Right forelimb (tissue), 1 donor: ENCODE measurements at places on chromosomes 4 and X.

DNA sequence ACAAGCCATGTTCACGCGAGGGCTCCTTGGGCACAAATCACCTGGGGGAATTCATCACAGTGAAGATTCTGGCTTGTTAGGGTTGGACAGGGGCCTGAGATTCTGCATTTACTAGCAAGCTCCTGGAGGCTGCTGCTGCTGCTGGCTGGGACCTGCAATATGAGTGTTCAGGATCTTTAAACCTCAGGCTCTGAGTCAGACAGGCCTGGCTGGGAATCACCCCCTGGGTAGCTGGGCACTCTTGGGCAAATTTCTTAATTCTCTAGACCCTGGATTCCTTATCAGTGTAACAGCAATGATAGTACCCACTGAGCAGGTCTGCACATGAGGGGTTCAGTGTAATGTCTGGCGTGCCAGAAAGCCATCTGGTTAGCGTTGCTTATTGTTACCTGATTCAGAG is 101.5 kb downstream of the DHX15 start:
- no peak for DNase-seq

DNA sequence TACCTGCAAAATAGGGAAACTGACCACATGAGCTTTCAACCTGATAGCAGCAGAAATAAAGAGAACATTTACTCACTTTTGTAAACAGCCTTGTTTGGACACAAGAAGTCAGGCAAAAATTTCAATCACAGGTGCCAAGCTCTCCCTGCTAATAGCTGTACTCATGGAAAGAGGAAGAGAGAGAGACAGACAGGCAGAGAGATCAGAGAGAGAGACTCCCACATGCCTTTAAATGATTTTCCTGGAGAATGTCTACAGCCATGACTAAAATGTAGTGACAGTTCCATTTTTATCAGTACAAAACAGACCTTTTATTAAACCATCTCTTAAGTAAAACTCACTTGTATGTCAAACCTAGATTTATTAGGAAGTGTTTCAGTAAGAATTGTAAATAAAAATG is 752.9 kb downstream of the TRAM1L1 start:
- no peak for DNase-seq

GRCh38 chr4:113692809-113693411 is 68.6 kb downstream of the CAMK2D start:
- no peak for DNase-seq

DNA sequence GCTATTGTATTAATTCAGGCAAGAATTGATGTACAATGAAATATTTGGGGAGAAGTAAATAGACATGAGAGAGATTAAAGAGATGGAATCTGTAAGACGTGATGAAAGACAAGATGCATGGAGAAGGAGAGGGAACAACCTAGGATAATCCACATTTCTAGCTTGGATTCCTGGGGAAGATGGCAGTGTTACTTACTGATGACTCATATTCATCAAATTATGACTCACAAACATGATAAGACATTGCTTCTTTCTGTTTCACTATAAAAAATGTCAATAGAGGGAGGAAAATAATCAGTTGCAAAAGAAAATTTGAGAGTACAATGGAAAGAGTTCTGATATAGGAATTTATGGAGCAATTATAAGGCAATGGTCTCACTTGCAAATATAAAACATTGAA is 104.1 kb upstream of the BMP3 start:
- DNase-seq: no peak

DNA sequence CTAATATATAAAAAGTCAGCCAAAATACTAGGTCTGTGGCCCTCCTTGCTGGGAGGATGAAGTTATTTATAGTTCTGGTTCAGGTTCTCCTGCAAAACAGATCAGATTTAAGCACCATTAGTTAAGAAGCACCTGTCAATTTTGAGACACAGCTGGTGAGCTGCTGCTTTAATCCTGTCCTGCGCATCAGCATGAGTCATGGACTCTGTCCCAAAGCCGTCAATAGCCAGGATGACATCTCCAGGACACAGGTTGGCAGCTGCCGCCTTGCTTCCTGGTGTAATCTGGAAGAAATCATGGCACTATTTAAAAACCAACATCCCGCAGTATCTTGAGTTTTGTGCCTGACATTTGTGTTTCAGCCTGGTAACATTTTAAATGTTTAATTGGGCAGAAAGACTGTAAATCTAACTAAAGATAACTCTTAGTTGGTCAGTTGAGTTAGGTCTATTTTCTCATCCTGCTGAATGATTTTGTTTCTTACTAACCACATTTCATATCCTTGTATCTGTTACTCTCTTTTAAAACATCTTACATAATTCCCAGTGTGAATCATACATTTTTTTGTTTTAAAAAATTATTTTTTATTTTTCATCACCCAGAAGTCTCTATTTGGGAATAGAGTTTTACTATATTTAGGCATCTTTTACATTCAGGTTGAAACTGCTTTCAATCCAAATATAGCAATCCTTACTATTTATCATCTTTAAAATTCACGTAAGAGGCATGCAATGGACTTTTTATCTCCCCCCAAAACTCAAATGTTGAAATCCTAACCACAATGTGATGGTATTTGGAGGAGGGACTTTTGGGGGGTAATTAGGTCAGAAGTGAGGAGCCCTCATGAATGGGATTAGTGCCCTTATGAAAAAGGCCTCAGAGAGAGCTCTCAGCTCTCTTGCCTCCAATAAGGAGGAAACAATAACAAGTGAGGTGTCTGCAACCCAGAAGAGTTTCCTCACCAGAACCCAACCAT is 10.1 kb downstream of the PDLIM3 start:
- DNase-seq: no peak

DNA sequence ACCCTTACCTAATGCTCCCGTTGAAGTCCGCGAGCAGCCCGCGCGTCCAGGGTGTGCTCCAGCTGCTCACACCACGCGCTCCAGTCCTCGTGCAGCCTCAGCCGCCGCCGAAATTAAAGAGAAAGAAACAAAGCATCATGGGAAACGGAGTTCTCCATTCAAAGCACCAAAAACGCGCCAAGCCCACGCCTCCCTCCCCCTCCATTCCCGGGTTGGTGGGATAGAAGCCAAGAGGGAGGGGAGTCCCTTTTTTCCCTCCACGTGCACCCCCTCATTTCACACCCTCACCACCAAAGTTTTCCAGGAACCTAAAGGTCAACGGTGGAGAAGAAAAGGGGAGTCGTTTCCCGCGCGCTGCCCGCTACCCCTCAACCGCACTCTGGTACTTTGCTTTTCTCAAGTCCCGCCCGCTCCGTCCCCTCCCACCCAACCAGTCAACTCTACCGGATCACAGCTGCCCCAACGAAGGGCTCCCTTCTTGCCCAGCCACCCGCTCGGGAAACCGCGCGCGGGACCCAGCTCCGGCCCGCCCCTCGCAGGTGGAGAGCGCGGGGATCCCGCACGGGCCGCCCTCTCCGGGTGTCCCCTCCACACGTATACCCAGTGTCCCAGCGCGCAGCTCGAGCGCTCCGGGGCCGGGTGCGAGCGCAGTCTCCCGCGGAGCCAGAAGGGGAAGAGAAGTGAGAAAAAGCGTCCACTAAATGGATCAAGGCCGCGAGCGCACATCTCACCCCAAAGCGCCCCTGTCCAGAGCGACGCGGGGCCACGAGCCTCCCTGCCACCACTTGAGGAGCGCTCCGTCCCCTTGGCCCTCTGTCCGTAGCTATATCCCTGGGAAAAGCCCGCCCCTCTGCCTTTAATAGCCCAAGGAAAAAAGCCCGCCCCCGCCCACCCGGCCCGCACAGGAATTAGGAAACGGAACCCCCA is 65.1 kb upstream of the CCDC160 start:
- peak; percentile 51 for DNase-seq

- no peak for DNase-seq
These were observed 418.4 kb upstream of the FSTL5 start for GRCh38 chr4:162582180-162582579.

GRCh38 chr4:100240008-100240407 is 49.7 kb upstream of the DDIT4L start:
- DNase-seq: no peak

GRCh38 chr4:185774845-185775680 is 36.9 kb downstream of the SORBS2 start:
- DNase-seq: peak; percentile 61

GRCh38 chrX:29043746-29044145 is 456.5 kb downstream of the IL1RAPL1 start:
- DNase-seq: no peak

DNA sequence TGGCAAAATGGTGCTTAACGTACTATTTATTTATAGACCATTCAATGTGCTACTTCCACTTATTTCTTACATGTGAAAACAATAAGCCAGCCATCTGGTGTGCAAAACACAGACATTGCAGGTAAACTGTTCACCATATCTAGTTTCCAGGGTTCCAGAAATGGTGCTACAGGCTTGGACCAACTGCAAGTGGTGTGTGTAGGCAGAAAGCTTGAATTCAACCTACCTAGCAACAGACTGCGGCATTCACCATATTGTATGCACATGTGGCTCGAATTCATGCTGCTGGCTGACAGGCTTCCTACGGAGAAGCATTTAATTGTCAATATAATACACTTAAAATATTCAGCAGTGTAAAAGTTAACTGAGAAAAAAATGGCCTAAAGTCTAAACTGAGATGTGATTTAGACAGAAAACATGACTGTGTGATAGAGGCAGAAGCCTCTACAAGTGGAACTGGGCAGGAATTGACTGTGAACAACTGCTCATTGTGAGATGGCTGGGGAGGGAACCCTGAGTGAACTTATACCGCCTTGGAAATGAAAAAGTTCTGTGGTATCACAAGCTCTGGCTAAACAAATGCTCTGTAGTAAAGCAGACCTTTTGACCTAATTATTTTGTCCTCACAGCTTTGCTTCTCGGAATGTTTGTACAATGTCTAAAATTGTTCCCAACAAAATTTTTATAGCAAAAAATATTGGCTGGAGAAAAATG is 434.7 kb downstream of the GRIA2 start:
- DNase-seq: no peak

- no peak for DNase-seq
These were observed 23.8 kb downstream of the CTSO start for GRCh38 chr4:155929833-155930232.

- no peak for DNase-seq
These were observed 208.3 kb downstream of the ARHGAP10 start for GRCh38 chr4:147940171-147940570.

DNA sequence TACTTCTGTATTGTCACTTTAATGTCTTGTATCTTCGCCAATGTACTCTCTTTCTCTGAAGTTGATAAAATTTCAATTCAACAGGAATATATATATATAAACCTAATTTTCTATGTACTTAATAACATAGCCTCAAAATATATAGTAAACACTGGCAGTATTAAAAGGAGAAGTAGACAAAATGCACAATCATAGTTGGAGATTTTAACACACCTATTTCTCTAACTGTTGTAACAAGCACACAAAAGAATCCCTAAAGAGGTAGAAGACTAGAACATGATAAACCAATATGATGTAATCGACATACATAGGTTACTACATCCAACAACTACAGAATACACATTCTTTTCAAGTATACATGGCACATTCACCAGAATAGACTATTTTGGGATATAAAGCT is 65.5 kb downstream of the ZNF81 start:
- no peak for DNase-seq

- DNase-seq: no peak
These were observed 22.4 kb downstream of the STARD8 start for GRCh38 chrX:68669871-68670270.

GRCh38 chr4:24671849-24672248 is 87.5 kb upstream of the DHX15 start:
- no peak for DNase-seq

GRCh38 chrX:136759968-136760367 is 20.8 kb downstream of the ARHGEF6 start:
- no peak for DNase-seq

DNA sequence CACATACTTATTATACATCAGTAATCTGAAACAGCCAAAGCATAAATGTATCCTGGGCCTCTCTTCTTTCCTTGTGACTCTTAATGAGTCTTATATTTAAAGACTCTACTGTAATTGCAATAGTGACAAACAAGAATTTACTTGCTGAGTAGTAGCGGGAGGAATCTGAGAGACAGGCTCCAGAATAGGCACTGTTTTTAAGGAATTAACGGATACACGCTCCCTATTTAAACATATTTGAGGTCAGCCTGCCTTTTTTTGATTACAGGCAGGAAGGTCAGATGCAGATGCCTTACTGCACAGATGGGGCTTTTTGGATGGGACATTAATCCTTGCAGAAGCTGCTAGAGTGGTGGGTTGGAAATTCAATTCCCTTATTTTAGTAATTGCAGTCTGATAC is 196.3 kb upstream of the ANXA3 start:
- DNase-seq: no peak

- peak; percentile 66 for DNase-seq
These were observed 80.2 kb downstream of the HTRA3 start for GRCh38 chr4:8349664-8350236.

- DNase-seq: no peak
These were observed 36.9 kb upstream of the SH3KBP1 start for GRCh38 chrX:19924285-19924684.

GRCh38 chrX:147894366-147894963 is 17.3 kb upstream of the FMR1 start:
- DNase-seq: no peak

DNA sequence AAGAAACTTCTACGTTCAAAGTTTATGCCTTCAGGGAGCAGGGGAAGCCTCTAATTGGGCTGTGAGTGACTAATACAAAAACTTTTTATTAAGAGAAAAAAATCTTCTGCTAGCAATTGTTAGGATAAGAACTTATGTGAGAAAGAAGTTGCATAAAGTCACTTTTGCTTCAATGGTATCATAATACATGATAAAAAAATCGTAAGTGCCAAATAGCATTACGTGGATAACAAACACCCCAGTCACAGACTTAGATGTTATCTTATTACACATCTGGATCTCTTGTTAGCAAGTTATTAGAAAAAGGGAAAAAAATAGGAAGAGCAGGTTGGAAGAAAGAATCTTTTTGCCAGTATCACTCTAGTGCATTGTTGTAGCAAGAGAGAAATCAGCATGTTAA is 4.2 kb upstream of the NDST4 start:
- no peak for DNase-seq

DNA sequence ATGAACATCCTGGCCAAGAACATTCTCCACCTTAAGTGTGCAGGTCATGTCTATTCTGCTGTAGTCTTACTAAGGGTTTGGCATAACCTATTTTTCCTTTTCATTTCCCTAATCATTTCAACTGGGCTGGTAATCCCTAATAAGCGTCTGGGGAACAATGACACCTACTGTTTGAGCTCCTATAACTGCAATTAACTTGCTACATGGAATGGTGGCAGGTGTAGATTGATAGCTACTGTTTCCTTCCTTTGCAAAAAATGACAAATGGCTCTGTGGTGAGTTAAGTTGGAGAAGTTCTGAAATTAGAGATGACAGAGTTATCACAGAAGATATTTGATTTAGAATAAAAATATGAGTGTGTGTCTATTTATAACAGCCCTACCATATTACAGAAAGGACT is 104.5 kb upstream of the NAP1L5 start:
- DNase-seq: no peak

GRCh38 chr4:115332078-115332477 is 218.7 kb upstream of the NDST4 start:
- no peak for DNase-seq

GRCh38 chrX:2371026-2371711 is 129.6 kb downstream of the DHRSX start:
- no peak for DNase-seq

DNA sequence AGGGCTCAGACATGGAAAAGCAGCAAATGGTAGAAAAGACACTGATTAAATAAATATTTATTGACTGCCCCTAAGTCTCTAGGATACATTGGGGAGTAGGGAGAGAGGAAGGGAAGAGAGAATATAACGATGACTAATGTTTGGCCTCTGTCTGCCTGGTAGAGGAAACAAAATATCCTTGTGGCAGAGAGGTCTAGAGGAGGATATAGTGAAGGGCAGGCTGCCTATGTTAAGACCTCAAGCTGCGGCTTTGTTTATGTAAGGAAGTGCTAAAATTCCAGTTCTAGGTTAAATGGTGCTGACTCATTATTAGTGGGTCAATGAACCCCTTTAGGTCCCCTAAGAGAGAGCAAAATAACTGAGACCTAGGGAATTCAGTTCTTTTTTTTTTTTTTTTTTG is 427.3 kb upstream of the FTHL17 start:
- DNase-seq: no peak
